Activated CD8-positive, alpha-beta T cell treated with anti-CD3 and anti-CD28 coated beads, Interleukin-2, amount 10 ng/mL, durations not matched to agents 7 days and 5 days (primary cell): ENCODE measurements at places on chromosomes 3 and 15. TPM values are rescaled to one million over a fixed set of nuclear protein-coding genes. Genes with fewer than 3 reads are reported as not detected.

DNA sequence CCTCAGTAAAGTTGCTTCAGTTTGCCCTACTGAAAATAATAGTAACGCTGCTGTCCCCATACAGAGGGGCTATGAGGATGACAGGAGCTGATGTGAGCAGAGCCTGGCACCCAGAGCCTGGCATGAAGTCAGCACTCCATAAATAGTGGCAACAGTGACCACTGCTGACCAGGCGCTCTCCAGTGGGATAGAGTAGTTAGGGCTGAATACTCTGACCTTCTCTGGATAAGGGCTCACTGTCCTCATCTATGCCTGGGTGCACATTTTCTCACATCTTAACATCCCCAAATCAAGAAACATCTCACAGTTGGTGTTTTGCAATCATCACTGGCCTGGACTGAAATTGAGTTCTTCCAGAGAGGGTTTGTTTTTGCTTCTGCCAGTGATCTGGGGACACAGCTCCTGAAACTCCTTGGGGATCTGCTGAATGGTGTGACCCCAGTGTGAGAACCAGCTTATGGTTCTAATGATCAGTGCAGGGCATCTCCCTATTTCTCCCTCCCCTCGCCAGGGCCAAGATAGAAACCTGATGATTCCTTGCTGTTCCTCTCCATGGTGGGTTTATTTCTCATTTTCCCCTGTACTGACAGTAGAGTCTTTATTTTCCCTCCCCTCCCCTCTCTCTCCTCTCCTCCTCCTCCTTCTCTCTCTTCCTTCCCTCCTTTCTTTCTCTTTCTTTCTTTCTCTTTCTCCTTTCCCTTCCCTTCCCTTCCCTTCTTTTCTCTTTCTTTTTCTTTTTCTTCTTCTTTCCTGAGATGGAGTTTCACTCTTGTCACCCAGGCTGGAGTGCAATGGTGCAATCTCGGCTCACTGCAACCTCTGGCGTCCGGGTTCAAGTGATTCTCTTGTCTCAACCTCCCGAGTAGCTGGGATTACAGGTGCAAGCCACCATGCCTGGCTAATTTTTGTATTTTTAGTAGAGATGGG is 3.5 kb upstream of the PCSK6 start:
- DNase-seq, result no peak

DNA sequence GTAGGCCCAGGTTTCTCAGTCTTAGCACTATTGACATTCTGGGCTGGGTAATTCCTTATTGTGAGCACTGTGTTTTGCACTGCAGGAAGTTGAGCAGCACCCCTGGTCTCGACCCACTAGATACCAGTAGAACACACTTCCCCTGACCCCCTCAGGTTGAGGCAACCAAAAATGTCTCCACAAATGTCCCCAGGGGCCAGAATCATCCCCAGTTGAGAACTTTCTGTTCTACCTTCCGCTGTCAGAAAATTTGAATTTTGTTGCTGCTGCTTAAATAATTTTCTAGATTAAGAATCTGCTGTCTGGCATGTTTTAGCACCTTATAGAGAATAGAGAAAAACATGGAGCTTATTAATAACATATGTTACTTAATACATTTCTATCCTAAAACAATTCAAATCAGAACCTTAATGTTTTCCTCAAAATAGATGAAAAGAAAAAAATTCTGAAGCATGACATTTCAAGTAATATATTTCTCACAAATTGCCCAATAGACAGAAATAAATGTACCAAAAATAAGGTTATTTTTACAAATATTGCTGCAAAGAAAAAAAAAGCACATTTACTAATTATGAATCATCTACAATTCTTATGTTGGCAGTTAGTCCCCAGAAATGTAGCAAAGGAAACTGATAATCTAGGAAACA is 13.2 kb upstream of the THRB start:
- DNase-seq, result no peak

GRCh38 chr3:12884790-12885582 is 43.6 kb upstream of the RPL32 start:
- DNase-seq, result no peak

GRCh38 chr3:69200384-69201068 is 78.1 kb upstream of the LMOD3 start:
- peak; percentile 59 for DNase-seq

DNA sequence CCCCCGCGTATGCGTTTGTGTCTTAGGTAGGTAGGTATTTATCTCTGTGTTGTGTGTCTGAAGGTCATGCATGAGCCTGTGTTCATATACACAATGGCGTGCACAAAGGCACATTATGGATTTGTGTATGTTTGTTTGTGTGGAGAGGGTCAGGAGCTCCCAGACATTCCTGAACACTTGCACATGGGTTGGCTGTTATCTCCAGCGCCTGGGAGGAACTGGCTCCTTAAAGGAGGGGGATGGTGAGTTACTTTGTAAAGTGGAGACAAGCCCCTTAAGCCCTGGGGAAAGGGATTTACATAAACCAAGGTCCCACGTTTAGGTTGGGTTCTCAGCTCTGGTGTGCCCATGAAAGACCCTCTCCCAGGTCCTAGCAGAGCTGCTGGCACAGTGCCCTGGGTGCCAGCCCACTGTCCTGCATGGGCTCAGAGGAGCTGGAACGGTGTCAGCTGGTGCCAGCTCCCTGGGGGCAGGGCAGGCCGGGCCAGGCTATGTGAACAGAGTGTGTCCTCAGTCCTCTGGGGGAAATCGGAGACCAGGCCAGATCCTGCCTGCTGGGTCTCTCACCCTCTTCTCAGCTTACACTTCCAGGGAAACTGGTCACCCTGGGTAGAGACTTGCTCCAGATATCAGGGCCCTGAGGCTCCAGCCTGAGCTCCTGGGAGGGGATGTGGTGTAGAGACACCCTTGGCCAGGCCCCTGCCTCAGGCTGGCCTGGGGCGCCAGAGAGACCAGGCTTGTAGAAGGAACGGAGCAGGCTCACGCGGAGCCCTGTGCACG is 25.1 kb downstream of the SNX33 start:
- no peak for DNase-seq

- DNase-seq, result no peak
Measured at GRCh38 chr3:160909917-160910316, 153.9 kb downstream of the PPM1L start.

CTXN2 gene
- not detected for total RNA-seq

- DNase-seq, result no peak
Measured at GRCh38 chr3:10602271-10602670, 96.9 kb upstream of the ATP2B2 start.

DNA sequence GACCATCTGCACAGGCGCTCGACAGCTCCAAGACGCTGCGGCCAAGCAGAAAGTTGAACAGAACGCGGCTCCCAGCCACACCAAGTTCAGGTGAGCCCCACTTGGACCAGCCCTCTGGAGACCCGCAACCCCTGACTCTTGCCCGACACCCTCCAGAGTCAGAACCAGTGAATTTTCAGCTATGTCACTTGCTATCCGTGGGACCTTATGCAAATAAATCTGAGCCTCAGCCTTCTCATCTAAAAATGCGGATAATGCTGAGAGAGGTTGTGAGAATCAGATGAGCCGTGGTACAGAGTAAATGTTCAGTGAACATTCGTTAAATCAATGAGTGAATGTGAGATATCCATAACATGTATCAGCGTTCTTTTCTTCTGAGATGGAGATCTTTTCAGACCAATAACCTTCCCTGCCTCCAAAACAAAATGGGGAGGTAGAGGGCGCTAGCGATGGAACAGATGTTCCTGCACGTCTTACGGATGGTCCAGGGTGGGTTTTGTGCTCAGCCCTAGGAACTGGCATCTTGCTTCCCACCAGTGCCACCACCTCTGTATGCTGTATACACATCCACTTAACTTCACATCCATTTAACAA is 524 bp downstream of the MRPS11 start:
- DNase-seq, result peak; percentile 37

ACSBG1 gene
- 0.66 TPM for total RNA-seq

GNAT1 gene
- not detected for total RNA-seq

TEX55 gene
- total RNA-seq, result not detected

CD47 gene
- total RNA-seq, result 137 TPM

DNA sequence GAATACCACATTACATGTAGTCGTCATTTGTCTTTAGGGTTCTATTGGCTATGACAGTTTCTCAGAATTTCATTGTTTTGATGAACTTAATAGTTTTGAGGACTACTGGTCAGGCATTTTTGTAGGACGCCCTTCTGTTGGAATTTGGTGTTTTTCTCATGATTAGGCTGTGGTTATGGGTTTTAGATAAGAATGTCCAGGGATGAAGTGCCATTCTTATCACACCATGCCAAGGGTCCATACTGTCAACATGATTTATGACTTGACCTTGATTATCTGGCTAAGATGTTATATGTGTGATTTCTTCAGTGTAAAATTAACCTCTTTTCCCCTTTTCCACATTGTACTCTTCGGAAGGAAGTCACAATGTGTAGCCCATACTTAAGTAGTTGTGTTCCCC is 135.3 kb downstream of the DIPK2A start:
- DNase-seq, result no peak

DNA sequence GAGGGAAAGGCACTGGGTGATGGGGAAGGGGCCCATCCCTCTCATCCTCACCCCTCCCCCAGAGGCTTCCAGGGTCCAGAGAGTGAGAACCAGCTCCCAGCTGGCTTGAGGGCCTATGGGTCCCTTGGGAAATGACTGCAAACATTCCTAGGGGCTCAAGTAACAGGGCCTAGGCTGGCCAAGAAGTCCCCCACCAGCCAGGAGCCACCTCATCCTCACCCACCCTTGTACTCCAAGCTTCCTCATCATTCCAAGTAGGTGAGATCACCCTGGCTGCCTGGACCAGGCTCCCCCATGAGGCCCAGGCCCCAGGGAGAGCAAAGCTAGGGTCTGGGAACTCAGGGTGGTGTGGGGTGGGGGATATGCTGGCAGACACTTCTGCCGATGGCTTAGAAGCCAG is 14.8 kb downstream of the LOXL1 start:
- DNase-seq, result no peak

DNA sequence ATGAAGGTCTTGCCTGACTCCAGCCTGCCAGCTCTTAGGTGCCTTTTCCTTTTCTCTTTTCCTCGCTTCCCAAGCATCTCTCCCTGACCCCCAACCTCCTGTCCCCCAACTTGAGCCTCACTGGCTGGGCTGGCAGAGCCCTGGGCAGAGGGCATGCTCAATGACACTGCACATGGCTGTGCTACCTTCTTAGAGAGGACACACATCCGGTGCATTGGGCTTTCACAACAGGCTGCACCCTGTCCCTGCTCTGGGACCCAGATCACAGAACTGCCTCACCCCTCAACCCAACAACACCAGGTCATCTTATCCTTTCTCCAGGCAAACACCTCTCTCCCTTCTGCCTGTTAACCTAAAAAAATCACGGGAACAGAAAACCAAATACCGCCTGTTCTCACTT is 7.5 kb upstream of the ANKDD1A start:
- DNase-seq, result no peak

GRCh38 chr3:140334132-140334929 is 343.5 kb upstream of the TRIM42 start:
- DNase-seq, result no peak

GRCh38 chr15:52505151-52505550 is 23.5 kb downstream of the MYO5A start:
- DNase-seq, result no peak

DNA sequence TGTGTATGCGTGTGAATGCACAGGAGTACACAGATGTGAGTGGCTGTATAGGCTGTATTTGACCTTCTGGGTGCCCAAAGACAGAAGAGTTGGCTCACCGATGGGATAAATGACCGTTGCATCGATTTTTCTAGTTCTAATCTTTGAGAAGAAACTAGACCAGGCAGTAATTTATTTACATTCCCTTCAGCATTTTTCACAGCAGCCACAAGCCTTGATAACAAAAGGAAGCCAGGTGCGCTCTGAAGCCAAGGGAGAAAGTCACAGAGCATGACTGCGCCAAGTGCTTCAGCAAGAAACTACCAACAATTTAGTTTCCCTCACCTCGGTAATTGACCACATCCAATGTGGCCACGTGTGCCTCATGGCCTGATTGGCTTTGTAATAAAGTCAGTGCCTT is 5.9 kb upstream of the FAM3D start:
- DNase-seq, result no peak

CFAP44 gene
- total RNA-seq, result 4.5 TPM
